GDM1 (cell line): ENCODE measurements at places on chromosomes 1 and 21.

DNA sequence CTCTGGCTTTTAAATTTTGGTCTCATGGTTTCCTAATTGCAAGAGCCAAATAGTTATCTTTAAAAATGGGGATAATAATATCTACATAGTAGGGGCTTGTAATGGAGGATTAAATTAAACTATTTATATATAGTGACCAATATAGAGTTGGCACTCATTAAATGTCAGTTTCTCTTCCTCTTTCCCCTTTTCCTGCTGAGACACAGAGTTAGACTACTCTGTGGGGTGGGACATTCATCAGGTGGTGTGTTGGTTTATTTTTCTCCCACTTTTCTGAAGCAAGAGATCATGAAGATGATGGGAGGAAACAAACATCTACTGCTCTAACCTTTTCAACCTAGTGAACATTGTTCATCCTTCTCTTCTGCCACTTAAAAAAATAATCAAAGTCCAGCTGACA, 17.3 kb upstream of the RAP1A start:
- no peak for DNase-seq

DNA sequence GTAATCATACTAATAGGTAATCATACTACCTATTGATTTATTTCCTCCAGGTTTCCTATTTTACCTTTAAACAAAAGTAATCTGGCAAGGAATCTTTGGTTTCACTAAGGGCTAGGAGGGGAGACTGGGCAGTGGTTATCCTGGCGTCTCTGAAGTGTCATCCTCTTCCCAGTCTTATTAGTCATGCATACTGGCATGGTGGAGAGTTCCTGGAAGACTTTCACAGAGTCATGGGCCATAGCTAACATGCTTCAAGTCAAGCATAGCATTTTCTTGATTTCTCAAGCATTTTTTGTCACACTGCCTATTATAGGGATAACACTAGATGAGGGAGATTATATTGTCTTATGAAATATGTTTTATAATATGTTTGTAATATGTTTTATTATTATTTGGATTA, 64.0 kb upstream of the ASB17 start:
- DNase-seq: no peak

DNA sequence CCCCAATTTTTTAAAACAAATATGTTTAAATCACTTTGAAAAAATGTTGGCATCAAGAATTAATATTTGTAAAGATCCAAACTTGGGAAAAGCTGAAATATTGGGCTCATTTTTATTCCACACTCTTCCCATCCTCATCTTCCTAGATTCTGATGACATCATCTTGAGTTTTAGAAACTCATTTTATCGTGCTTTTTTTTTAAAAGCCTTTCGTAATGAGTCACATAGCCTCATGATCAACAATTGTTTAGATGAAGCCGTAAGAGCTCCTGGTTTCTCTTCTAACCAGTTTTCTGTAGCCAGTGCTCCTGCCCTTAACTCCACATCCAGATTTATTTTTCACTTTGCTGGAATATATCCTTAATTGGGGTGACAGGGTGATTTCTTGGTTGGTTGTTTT, 78.6 kb downstream of the POFUT2 start:
- no peak for DNase-seq

DNA sequence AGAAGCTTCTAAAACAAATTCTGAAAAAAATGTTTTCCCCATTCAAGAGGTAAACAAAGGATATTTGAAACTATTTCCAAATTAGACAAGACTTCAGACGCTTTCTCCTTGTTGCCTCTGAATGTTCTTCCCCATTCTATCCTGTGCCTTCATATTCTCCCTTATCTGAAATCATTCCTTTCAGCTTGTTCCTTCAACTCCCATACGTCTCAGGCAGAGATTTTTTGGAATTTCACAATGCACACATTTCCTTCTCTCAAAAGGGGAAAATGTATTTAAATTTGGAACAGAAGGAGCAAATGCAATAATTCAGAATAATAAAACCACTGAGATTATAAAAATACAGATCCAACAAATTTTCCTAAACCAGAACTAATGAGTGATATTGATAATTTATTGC, 198.7 kb upstream of the IVNS1ABP start:
- no peak for DNase-seq

DNA sequence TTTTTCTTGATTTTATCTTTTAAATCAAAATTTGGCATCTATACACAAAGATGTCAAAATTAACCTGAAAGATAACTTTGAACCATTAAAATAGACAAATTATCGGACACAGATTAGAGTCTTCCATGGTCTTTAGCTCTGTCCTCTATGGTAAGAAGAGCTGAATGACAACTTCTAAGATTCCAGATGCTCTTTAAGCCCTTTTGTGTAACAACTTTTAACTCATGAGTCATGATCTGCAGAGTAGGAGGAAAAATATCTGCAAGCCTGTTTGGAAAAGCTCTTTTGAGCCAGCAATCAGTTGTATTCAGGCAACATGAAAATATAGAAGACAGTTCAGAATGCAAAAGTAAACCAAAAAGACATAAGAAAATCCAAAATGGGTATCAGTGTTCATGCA, 37.8 kb downstream of the TTC13 start:
- no peak for DNase-seq

DNA sequence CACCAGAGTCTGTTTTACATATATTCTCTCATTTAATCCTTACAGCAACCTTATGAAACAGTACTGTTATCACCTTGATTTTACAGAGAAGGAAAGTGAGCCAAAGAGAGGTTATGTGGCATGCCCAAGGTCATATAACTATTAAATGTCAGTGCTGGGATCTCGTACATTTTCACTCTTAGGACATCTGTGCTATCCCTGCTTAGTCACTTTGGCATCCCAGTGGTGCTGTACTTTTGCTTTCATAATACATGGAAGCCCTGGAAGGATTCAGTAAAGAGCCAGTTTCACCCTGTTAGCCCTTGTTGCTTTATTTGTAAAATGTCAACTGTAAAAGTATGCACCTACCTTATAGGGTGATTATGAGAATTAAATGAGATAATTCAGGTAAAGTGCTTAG, 104.4 kb downstream of the NFIA start:
- no peak for DNase-seq

DNA sequence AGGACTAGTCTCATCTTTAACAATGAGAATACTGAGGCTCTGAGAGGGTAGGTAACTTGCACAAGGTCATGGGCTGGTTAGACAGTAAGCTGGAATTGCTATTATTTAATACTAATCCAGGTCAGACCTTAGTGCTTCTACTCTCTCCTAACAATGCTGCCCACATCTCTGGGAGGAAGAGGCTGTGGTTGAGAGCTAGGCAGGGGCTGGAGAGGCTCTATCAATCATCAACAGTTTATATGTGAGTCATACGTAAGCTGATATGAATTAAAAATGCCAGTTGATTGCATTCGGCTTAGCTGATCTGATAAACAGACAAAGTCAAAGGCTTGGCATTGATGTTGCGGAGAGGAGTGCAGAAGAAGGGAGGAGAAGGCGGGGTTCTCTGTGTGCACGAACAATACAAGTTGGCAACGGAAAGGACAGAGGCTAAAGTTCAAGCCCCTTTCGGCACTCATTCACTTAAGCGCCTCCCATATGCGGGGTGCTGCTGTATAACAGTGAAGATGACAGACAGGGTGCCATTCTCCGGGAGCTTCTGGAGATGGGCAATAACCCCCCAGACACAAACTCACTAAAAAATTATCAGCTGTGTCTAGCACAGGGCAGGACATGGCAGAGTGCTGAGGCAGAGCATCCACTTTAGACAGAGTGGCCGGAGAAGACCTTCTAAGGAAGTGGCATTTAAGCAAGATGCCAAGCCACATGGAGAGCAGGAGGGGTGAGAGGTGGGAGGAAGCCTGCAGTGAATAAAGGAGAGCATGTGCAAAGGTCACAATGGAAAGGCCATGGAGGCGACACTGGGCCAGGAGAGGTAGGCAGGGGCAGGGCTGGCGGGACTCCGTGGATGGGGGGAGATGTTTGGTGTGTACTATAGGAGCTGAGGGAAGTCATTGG, 195.2 kb downstream of the ZSCAN20 start:
- DNase-seq: no peak

- DNase-seq: no peak
These were observed 22.6 kb downstream of the MIS18A start for GRCh38 chr21:32256251-32256650.
